AG09319 (cell line): ENCODE measurements at places on chromosomes 1 and 21.

DNA sequence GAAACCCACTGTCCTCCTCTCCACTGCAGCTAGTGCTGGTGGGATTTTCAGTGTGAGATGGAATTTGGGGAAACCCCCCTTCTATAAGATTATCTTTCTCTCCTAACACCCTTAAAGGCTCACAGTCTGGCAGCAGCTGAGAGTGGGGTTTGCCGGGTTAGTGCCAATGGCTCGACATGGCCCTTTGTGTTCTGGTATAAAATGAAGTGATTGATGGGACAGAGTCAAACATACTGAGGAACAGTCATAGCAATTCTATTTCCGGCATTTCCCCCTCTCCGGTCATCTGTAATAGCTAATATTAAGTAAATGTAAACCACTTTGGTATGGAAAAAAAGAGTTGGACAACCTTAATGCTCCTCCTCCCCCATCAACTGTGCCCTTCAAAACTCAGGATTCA is 37.6 kb downstream of the TFF3 start:
- no peak for DNase-seq

GRCh38 chr1:221601166-221601565 is 140.7 kb downstream of the DUSP10 start:
- DNase-seq, result no peak

DNA sequence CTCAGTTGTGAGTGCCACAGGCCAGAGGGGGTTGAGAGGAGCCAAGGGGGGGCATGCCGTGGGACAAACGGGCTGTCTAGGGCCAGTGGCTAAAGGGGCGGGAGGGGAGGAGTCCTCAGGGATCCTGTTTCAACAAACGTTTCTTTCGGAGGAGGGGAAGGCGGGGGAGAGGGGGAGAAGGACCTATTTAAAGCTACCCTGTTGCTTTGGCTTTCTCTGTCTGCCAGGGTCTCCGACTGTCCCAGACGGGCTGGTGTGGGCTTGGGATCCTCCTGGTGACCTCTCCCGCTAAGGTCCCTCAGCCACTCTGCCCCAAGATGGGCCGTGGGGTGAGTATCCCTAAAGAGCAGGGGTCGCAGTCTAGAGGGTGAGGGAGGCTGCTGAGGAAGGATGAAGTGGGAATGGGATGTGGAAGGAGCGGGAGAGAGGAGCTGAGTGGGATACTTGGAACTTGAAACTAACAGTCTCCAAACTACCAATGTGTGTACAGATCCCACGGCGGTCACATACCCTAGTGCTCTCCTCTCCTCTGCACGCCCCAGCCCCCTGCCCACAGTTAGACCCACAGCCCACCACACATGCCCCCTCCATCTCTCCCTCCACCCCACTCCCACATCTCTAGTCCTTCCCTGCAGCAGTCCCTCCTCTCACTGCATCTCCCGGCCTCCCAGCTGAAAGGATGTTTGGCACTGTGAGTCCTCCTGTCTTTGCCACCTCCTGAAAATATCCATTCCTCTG is at the start of gene ATP1A2:
Gene ATP1A2 (plus strand): TSS at position 215 of the 738 bp plus-strand sequence. CDS start 103 bp downstream, at position 318.
- DNase-seq, result no peak

GRCh38 chr21:37060296-37060695 is 12.6 kb downstream of the PIGP start:
- DNase-seq, result peak; percentile 82

GRCh38 chr1:222529916-222530315 is 18.0 kb downstream of the HHIPL2 start:
- no peak for DNase-seq

GRCh38 chr1:150748878-150749719 is 16.5 kb downstream of the CTSS start:
- DNase-seq, result no peak

GRCh38 chr1:87279536-87279875 is 49.2 kb upstream of the LMO4 start:
- DNase-seq, result no peak

- no peak for DNase-seq
These were observed 6.2 kb downstream of the DNMT3L start for GRCh38 chr21:44255511-44255981.

GRCh38 chr1:172727956-172728603 is 69.2 kb downstream of the FASLG start:
- DNase-seq, result no peak

DNA sequence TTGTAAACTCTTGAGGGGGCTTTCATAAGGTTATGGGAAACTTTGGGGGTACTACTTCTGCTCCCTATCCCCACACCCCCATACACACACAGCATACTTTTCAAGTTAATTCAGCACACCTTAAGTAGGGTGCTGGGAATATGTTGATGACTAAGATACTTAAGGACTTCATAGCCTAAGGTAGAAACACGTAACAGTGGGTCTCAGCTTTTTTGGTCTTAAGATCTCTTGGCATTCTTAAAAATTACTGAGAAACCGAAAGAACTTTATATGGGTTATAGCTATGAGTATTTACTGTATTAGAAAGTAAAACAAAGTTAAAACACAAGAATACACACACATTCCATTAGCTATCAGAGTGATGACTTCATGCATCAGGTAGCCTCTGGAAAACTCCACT is 2.1 kb downstream of the OTUD3 start:
- no peak for DNase-seq

DNA sequence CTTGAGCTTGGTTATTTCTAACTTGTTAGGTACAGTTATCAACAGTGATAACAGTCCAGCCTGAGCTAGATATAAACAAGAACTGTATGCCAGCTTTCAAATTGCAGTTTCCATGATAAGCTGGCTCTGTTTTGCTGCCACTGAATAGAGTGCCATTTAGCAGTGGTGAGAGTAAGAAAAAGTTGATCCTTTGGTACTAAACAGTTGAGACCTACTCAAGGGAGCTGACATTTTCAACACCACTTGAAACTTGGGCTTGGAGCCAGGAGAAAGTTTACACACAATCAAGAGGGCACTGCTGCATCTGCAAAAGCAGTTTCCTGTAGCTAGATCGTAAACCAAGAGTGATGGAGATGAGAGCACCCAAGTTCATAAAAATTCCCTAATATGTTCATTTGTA is 131.3 kb downstream of the RGS7 start:
- no peak for DNase-seq

DNA sequence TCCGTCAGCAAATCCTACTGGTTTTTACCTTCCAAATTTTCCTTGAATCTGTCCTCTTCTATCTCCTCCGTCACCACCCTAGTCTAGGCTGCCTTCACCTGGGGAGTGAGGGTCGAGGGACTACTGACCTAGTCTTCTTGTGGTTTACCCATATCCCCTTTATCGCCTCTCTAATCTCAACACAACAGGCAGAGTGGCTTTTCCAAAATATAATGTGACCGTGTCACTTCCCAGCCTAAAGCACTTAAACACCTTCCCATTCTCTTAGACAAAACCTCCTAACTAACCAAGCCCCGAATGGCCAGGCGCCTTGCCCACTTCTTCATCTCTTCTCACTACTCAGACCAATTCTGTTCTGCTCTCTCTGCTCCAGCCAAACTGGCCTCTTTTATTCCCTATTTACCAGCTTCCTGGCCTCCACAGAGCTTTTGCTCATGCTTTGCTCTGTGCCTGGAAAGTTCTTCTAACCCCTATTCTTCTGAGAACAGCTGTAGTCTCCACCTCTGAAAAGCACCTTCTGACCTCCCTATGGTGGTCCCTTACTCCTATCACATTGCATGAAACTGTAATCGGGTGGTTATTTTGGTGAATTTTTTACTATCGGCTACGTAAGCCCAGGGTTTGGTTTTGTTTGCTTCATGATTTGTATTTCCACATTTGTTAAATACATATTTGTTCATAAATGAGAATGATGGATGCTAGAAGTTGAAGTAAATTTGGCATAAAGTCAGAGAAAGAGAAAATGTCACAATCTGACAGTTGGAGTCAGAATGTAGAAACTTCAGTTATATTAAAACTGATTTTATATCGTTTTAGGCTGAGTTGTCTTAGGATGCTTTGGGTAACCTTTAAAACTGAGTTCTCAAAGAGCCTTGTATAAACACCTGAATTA is 1.2 kb upstream of the NBPF1 start:
- no peak for DNase-seq

DNA sequence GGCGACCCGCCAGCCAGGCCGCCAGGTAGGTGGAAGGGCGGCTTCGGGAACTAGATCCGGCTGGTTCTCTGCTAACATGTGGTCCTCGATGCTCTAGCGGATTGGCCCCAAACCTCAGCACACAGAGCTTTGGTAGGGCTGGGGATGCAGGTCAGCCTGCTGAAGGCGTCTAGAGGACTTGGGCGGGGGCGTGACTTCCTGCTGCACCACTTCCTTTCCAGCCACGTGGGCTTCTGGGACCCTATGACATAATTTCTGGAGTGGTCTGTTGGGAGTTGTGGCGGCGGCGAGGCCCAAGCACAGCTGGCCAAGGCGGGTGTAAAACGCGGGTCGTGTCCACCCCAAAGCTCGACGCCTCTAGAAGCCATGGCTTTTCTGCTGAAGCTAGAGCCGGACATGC is 124.5 kb downstream of the ATF6 start:
- no peak for DNase-seq

- DNase-seq, result no peak
These were observed 5.2 kb downstream of the CAPN9 start for GRCh38 chr1:230752407-230752806.

DNA sequence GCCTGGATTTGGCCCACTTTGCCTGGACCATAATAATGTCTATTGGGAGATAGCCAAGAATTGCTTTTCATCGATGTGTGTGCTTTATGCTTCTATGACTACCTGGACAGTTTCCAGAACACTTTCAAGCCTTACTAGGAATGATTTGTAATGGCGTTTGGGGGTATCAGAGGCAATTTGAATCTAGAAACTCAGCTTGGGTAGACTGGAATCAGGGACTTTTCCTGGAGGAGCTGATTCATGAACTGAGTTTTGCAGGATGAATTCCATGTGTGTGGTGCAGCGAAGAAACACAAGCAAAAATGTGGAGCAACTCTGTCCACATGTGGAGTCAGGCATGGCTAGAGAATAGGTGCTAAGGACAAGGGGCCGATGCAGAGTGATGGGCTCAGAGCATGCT is 11.9 kb upstream of the TMEM61 start:
- DNase-seq, result no peak

DNA sequence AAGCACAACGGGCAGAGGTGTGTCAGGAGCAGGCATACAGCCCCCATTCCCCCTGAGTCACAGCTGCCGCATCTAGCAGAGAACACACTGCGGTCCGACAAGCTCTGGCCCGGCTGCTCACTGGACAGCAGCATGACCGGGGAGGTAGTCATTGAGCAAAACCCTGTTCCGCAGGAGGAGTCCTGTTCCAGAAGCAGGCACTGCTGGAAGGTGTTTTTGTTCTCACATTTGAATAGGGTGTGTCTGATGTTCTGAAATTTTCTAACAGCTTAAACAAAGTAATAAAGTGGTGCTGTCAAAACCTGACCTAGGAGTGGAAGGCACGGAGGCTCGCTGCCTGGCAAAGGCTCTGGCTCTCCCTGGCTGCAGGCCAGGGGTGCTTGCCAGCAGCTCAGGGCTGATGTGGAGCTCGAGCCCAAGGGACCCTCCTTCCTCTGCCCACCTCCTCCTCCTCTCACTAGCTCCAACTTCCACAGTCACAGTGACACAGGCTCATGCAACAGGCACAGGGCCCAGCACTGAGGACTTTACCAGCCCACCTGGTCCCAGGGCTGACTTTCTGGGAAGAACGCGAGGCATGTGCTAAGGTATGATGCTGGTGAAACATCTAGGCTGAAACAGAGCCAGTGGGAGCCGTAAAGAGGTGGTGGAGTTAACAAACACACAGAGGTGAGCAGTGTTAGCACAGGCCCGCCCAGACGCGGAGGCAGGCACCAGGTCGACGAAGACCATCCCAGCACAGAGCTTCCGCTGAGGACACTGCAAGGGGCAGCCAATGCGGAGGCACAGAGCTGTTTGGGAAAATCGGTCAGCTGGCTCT is 118.6 kb upstream of the IFFO2 start:
- DNase-seq, result no peak

- no peak for DNase-seq
These were observed 47.9 kb downstream of the SLC45A1 start for GRCh38 chr1:8365661-8366362.

GRCh38 chr1:102365071-102365470 is 368.3 kb upstream of the OLFM3 start:
- no peak for DNase-seq
